ENCODE measurements at places on chromosomes 11 and 22.

GRCh38 chr22:46378426-46379065 is 43.0 kb downstream of the TRMU start:
- DNase-seq, result no peak

DNA sequence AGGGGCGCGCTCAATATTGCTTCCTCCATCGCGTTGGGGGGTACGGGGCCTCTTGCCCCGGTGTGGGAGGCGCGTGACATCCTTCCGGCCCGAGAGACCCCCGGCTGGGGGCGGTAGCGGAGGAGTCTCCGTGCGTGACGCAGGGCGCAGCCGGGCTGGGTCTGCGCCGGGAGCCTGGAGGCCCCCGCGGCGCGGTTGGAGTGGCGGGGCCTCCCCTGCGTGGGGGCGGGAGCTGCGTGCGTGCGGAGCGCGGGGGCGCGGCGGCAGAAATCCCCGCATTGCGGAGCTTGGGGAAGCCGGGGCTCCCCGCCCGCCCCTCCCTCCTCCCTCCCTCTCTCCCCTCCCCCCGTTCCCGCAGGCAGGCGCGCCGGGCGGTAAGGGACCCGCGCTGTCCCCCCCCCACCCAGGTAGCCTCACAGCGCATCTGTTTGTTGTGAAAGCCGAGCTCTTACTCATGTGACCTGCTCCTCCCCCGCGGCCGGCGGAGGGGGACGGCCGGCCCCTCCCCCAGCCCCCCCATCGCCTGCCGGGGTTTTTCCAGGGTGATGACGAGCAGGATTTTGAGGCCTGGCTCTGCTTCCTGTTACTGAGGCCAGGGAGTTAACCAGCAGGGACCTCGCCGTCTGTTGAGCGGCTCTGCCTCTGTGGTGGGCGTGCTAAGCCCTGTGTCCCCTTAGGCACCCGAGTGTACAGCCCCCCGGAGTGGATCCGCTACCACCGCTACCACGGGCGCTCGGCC is 1.6 kb downstream of the PIM3 start:
- DNase-seq, result no peak

DNA sequence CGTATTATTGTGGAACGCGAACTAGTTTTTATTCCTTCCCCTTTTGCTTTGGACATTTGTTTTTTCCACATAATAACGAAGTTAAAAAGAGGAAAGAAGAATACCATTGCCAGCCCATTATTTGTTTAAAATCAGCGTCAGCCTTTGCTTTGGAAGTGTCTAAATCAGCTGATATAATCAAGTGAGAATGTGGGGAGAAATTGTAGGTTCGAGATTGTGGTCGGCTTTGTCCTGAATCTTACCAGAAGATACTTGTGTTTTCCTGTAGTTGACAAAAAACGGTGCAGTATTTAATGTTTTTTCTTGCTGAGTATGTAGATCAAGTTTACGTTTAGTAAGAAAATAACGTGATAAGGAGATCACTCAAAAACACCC is 935 bp downstream of the ZNF143 start:
- DNase-seq, result no peak

GRCh38 chr11:110367571-110367970 is 62.2 kb upstream of the FDX1 start:
- DNase-seq, result no peak

DNA sequence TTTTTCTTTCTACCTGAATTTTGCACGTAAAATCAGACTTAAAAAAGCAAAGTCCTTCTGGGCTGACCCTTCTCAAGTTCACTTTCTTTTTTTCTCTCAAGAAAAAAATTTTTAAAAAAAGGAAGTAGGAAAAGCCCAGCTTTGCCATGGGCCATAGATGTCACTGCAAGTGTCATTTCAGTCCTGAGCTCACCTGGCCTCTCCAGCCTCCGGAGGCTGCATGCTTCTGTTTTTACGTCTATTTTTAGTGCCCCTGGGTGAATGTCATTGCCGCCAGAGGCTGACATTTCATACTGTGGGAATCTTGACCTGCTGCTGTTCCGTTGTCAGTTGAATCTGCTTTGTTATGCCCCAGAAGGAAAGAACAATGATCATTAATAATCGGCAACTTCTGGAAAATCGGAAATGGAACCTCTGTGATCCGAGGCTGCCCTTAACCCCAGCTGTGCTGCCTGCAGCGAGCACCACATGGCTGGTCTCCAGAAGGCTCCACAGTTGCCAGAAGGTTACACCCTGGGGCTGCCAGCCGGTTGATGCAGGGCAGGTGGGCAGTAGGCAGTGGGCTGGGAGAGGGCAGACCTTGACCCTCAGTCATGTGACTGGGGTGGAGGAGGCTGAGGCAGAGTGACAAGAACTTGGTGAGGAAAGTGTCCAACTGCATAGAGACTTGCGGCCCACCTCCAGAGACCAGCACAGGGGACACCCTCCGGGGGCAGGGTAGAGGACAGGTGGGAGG is 16.7 kb upstream of the MYEOV start:
- no peak for DNase-seq

GRCh38 chr22:37244922-37245722 is 1.1 kb upstream of the RAC2 start:
- DNase-seq, result no peak
